ENCODE measurements at places on chromosomes 2 and 18. TPM values are rescaled to one million over a fixed set of nuclear protein-coding genes. Genes with fewer than 3 reads are reported as not detected.

The CDH19 gene
- total RNA-seq: not detected

DNA sequence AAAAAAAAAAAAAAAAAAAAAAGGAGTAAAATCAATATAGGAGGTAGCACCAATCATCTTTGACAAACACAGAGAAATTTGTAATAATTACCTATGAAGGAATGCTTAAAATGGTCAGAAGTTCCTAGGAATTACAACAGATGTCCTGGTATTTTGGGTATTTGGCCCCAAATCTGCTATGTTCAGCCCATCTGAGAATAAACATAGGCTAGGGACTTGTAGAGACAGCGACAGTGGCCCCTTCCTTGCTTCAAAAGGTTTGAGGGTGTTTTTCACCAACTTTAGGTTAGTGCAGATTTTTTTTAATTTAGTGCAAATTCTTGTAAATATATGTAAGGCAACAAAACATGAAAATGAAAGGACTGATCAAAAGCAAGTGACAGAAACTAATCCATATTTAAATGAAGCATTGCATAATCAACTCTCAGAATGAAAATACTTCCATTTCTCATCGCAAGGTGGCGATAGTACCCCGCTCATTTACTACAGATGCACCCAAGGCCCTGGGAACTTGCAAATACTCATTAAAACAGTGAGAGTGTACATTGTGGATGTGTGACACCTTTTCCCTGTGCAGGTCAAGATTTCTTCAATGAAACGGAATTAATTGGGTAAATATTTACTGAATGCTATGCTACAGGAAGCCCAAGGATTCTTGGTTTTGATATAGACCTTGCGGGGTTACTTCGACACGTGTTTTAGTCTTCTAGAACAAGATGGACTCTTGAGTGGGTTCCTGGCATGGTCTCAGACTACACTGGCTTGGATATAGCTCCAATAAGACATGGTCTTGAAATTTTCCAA lies 44.6 kb downstream of the FAM124B start:
- DNase-seq: peak; percentile 67

- no peak for DNase-seq
These were observed 3.5 kb upstream of the HAAO start for GRCh38 chr2:42795841-42796301.

DNA sequence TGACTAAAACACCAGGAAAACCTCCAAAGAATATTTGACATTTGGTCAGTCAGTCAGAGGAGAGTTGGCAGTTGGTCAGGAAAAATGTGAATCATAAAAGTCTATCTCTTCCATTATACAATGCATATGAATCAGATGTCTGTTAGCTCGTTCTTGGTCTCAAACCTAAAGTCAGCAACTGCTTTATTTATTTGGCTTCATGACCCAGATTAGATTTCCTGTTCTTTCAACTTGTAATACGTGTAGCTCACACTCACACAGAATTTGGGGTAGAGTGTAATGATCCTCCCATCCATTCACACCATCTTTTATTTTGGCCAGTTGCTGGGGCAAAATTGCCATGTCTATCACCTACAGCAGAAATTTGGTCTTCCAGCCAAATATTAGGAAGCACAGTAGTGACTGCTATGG lies 81.9 kb upstream of the COL5A2 start:
- DNase-seq: no peak

All from G401 (cell line).